Activated T-helper 9 cell treated with anti-CD3 and anti-CD28 coated beads, Interleukin-2, amount 50 U/mL, for 16 hours (primary cell): ENCODE measurements at places on chromosomes 3 and 15.

GRCh38 chr3:175200391-175201095, 341.4 kb downstream of the NAALADL2 start:
- DNase-seq, result no peak

- no peak for DNase-seq
These were observed 74.0 kb upstream of the RARB start for GRCh38 chr3:25354071-25354470.

DNA sequence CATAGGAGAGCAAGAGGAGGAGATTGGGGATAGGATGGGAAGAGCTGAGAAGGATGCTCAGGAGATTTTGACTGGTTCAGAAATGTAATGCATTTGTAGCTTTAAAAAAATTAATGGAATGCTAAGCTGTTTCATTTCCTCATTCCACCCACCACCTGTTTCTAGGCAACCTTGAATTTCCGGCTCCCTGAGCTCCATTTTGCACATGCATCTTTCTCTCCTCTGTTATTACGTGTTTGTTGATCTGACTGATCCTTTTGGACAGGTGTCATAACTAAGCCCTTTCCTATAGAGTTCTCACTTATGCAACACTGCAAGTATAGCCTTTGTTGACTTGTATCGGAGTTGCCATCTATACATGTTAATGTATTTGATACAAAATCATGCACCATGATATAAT, 4.3 kb downstream of the TMPRSS7 start:
- no peak for DNase-seq

DNA sequence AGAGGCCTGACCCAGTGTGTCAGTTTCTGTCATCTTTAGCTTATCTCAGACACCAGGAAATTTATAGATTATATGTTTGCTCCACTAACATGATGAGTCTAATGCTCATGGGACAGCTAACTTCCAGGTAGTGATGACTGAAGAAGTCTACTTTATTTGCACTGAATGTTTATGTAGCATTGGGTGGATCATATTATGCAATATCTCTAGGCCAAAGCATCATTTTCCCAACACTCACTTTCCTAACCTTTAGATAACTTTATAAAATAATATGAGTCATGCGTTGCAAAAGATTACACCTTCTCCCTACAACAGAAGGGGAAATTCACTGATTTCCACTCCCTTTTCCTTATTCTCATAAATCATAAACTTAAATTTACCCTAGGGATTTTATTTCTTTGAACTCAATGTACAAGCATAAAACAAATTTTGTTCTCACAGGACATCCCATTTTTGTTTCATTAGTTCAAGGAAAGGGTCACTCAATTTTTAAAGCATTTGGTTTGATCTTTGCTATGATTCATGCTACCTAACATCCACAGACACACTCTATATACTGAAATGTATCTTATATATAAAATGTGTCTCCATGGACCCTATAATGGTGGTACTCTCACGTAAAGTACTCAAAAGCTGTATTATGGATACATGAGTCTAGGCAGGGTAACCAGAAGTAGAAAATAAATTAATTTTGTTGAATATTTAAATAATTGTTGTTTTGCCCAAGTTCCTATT, 225.2 kb downstream of the WDR72 start:
- no peak for DNase-seq

GRCh38 chr3:98329392-98330124, 24.1 kb upstream of the OR5K4 start:
- peak; percentile 16 for DNase-seq

GRCh38 chr15:65856821-65857455, 12.4 kb upstream of the RAB11A start:
- peak; percentile 70 for DNase-seq

DNA sequence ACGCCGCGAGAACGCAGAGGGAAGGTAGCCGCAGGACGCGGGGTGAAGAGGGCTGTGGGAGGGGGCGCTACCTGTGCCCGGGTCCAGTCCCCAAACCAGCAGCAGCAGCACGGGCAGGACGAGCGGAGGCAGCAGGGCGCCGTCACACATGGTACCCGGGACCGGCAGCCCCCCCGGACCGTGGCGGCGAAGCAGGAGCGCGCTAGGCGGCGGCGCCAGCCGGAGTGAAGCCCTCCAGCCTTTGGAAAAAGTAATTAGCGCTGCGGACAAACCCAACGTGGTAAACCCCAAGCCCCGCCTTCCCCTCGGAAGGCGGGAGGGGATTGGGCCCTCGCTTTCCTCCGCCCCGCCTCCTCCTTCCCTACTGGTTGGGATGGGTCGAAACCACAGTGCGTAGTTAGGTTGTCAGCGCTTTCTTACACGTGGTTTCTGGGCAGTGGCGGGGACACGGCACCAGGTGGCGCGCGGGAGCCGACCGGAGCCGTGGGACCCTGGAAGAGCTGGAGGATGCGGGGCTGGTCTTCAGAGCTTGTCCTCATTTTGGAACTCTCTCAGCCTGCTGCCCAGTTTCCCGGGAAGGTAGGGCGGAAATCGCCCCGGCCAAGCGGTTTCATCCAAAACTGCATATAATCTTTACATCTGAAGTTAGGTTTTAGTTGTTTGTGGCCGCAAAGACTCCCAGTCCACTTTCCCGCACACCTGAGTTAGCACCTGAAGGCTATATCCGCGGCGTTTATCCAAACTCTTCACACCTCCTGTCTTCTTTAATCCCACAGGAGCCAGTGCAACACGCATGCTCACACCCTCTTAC, at the start of gene ADAMTS17:
ADAMTS17 (minus strand) TSS at position 226 of the 811 bp plus-strand sequence; CDS start at position 150, 76 bp downstream.
- DNase-seq, result peak; percentile 90

GRCh38 chr3:50256978-50257890, 11.7 kb upstream of the SEMA3B start:
- no peak for DNase-seq

DNA sequence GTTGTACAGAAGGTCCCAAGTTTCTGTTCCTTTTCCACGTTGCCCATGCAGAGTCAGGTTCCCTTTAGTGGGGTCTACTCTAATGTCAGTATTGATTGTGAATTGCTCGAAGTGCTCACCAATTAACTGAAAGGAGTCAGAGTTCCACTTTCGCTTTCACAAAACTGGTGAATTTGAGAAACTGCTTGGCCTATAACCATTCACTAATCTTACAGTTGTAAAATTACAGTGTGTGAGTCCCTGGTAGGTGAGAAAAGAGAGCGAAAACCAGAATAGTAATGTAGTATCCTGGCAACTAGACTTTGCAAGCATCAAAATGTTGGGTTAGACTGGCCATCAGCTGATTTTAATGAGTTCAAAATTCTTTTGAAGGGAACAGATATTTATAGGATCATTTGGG, 237.5 kb upstream of the CHRM5 start:
- no peak for DNase-seq

DNA sequence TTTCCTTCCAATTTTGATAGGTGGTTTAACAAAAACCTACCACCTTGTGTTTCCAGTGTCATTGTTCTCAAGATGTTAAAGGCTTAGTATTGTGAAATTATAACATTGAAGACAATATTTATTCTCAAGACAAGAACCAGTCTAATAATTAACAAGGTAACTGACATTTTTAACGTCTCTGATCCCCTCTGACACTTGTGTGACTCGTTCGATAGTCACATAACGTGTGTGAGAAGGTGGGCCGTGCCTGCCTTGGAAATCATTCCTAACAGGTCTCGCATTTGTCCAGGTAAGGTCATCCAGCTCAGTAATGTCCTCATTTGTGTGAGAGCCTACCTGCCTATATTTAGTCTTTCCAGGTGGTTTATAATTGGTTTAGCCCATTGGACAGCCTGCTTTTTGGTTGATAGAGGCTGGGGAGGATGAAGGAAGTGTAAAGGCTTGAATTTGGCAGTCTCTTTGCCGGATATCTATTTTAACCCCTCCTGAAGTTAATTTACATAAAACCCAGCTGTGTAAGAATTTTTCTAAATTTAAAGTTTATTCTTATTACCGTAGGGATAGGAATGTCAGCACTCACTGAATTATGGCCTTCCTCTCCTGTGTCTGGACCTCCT, 94.4 kb downstream of the AKAP13 start:
- no peak for DNase-seq

- no peak for DNase-seq
These were observed 12.4 kb upstream of the FGF7 start for GRCh38 chr15:49410641-49411040.

GRCh38 chr3:129065016-129065719, 4.6 kb downstream of the GP9 start:
- DNase-seq, result no peak

- no peak for DNase-seq
These were observed 601.2 kb downstream of the PYDC2 start for GRCh38 chr3:192062186-192062585.

DNA sequence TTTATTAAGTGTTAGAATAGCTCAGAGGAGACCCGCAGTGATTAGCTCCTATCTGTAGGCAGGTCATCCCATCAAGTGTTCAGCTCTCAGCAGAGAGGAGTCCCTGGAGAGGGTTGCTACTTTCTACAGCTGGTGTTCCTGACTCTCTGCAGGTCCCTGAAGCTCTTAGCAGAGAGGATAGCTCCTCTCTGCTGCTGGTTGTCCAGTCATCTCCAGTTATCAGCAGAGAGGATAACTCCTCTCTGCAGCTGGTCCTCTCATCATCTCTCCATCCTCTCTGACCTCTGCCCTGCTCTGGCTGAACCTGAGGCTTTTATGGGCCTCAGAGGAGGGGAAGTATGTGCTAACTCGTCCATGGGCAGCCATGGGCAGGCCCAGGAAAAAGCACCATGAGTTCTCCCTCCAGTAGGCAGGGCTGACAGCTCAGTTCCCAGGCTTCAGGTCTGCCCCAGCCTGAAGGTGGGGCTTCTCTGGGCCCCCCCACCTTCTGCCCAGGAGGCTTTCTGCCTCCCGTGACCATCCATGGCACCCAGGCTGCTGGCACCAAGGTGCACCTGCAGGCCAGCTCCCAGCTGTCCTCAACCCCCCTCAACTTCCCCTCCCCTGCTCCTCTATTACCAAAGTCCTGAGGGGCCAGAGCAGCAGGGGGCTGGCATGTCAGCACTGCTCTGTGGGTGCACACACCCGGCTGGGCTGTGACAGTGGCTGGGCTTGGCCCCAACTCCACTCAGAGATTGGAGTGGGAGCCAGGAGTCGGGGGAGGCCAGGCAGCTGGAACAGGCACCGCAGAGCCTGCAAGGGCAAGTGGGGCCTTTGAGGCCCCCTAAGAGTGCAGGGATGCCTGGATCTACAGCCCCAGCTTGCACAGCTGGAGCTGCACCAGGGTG, 98.9 kb upstream of the FRMD4B start:
- no peak for DNase-seq

DNA sequence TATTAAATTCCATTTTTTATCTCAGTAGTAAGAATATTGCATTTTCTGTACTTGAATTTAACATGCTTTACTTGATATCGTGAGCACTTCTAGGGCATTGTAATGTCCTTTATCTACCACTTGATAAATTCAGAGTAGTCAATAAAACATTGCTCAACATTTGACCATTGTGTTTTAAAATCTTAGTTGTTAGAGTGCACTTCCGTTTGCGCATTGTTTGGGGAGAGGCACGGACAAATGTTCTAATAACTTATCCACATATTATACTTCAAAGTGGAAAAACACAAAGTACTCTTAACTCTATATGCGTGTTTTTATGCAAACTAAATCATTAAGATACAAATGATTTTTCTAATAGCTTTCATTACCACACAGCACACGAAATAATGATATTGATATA, 419 bp downstream of the FAM227B start:
- no peak for DNase-seq

DNA sequence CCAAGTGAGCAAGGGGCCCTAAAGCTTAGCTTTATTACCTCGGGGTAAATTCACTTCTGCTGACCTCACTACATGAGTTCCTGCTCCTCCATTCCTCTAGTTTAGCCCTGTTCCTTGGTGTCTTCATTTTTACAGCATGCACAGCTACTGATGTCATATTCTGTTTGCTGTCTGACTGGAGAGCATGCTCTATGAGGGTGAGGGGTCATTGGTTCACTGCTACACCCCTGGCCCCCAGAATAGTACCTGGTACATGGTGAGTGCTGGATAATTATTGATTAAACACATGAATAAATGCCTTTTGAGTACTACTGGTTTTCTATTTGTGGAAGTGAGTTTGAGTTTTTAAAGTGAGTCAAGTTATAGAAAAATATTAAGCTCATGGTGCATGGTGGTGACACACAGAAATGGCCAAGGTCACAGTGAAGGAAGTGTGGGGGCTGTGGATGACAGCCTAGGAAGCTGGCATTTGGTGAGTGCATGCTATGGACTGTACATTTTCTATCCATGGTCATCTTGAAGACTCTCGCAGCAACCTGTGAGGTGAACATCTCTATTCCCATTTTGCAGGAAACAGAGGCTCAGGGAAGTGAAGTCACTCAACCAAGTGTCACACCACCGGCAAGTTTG, 34.0 kb downstream of the RPLP1 start:
- no peak for DNase-seq

- DNase-seq, result no peak
These were observed 7.0 kb downstream of the ZNF445 start for GRCh38 chr3:44470430-44470829.

GRCh38 chr3:169868369-169868768, 1.4 kb downstream of the LRRC31 start:
- DNase-seq, result no peak

GRCh38 chr3:179069762-179070390, 1.7 kb downstream of the ZMAT3 start:
- no peak for DNase-seq

- no peak for DNase-seq
These were observed 38.3 kb downstream of the PDE8A start for GRCh38 chr15:85019815-85020590.

- DNase-seq, result no peak
These were observed at the start of the genes CHDH and IL17RB for GRCh38 chr3:53846134-53846850. TSS of gene CHDH (minus strand) at chr3:53846419. CDS start at chr3:53824008, 22,411 bp downstream. TSS of gene IL17RB (plus strand) at chr3:53846568. CDS start at chr3:53846589, 21 bp downstream.

GRCh38 chr15:72193836-72194396, 3.7 kb downstream of the GRAMD2A start:
- no peak for DNase-seq

DNA sequence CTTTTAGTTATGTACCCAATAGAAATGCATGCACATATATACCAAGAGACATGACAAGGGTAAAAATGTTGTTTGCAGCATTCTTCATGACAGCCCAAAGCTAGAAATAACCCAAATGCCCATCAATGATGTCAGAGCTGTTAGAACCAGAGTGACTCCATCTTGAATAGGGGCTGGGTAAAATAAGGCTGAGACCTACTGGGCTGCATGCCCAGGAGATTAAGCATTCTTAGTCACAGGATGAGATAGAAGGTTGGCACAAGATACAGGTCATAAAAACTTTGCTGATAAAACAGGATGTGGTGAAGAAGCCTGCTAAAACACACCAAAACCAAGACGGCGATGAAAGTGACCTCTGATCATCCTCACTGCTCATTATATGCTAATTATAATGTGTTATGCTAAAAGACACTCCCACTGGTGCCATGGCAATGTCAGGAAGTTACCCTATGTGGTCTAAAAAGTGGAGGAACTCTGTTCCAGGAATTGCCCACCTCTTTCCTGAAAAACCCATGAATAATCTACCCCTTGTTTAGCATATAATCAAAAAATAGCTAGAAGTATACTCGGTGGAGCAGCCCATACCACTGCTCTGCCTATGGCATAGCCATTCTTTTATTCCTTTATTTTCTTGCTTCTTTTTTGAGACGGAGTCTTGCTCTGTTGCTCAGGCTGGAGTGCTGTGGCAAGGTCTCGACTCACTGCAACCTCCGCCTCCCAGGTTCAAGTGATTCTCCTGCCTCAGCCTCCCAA, 32.9 kb downstream of the ZBTB11 start:
- no peak for DNase-seq

- DNase-seq, result no peak
These were observed 218.4 kb upstream of the MLF1 start for GRCh38 chr3:158352551-158352950.

GRCh38 chr3:62667714-62668113, 207.5 kb downstream of the CADPS start:
- DNase-seq, result no peak

- DNase-seq, result no peak
These were observed 8.3 kb downstream of the TNFAIP8L3 start for GRCh38 chr15:51086409-51086808.
